Hematopoietic multipotent progenitor cell (in vitro differentiated cells): ENCODE measurements at places on chromosomes 4 and X.

DNA sequence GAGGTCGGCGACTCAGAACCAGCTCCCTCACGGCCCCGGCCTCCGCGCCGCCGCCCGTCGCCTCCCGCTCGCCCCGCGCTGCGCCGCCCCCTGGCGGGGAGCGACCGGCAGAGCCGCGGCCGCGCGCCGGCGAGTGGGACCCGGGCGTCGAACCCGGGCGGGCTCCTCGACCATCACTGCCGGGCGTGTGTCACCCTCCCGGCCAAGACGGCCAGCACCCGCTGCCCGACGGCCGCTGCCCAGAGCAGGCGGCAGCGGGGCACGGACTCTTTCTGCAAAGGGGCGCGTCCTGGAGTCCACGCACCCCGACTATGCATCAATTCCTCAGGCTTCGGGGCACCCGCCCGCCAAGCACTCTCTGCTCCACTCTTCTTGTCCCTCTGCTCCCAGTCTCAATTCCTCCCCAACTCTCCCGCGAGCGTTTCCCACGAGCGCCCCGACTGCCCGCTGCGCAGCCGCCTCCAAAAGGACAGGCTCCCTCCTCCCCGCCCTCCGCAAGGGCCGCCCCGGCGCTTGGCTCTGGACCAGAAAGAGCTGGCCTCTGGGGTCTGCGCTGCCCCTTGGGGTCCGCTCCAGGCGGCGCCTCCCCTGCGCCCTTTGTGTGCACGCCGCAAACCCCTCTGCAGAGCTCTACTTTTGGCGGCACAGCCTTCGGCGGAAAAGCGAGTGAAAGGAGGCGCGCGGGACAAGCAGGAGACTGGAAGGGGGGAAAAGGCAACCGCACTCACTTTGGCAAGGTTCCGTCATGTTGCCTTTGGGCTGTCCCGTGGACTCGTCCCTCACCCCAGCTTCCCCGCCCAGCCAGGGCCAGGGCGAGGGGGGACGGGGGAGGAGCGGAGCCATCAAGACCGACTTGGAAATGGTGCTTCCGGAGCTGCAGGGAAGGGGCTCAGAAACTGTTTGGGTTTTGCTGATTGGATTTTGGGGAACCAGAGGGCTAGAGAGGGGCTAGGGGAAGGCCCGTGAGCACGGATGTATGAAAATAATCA, 1.0 kb downstream of the PDE5A start:
- DNase-seq: peak; percentile 35

GRCh38 chr4:177220376-177220775, 89.3 kb upstream of the NEIL3 start:
- DNase-seq: no peak

GRCh38 chrX:39581411-39581810, 516.3 kb downstream of the BCOR start:
- no peak for DNase-seq

DNA sequence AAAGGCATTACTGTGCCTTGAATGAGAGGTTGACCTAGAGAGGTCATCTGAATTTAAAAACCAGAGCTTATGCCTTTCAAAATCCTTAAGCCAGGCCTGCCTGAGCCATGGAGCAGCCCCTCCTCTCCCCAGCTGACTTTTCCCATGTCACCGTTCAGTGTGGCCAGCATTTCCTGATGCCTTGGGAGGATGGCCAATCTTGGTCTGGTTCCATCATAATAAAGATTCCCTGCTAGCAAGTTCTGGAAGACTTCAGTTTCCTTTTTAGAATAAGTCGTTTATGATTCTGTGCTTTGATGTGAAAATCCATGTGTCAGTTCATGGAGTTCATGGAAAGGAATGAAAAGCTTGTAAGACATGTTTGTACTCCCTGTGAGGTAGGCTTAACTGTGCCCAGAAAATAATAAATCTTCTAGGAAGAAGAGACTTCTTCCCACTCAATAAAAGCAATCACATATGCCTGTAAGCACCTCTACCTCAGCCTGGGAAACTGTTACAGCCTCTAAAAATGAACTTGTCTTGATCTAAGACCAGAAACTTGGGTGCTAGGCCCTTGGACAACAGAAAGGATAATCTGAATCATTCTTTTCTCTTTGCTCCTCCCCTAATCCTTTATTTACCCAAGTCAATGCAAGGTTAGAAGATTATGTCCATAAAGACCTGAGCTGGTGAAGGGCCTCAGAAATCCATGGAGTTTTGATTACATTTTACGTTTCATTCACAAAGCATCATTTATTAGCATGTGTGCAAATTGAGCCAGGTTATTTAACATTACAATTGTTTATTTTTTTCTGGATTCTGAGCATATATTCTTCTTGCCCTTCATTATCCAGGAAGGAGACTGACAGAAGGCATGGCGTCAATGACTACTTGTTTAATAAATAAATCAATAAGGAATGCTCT, 84.0 kb upstream of the TBC1D9 start:
- DNase-seq: no peak

DNA sequence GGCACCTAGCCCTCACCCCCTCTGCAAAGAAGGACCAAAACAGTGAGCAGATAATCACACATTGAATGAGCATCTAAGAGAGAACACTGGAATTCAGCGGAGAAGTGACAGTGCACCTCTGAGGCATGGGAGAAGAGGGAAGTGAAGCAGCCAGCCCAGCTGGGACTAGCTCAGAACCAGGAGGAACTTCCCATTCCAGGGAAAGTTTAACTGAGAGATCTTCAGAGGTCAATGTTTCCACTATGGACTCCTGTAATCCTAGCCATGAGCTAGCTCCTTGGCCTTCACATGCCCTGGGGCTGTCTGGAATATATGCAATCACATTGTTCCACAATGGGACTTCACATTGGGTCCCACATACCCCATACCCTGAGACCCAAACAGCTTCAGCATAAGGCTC, 24.4 kb downstream of the TLR6 start:
- no peak for DNase-seq

- no peak for DNase-seq
Measured at GRCh38 chrX:20320461-20321159, 53.9 kb upstream of the RPS6KA3 start.

GRCh38 chr4:155769090-155769489, 10.3 kb downstream of the GUCY1B1 start:
- DNase-seq: no peak

- DNase-seq: no peak
Measured at GRCh38 chr4:152356428-152357034, 179.4 kb downstream of the FBXW7 start.

DNA sequence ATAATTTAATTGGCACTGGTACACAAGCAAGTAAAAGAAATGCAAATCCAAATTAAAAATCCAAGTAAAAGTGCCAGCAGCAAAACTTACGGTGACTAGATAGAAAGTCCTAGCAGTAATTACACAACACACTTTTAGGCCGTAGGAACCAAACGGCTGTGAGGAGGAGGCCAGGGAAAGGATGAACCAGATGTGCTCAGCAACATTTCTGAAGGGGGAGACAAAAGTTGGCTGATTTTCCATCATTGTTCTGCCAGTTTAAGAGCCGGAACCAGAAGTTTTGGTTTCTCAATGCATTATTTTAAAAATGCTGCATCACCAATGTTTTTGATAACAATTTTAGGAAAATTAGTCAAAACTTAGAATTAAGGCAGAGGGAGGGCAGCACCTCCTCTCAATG, 68.7 kb upstream of the ENPP6 start:
- no peak for DNase-seq

- no peak for DNase-seq
Measured at GRCh38 chr4:140980426-140981200, 152.7 kb downstream of the RNF150 start.

- no peak for DNase-seq
Measured at GRCh38 chr4:163846008-163846407, 351.5 kb downstream of the TMA16 start.

DNA sequence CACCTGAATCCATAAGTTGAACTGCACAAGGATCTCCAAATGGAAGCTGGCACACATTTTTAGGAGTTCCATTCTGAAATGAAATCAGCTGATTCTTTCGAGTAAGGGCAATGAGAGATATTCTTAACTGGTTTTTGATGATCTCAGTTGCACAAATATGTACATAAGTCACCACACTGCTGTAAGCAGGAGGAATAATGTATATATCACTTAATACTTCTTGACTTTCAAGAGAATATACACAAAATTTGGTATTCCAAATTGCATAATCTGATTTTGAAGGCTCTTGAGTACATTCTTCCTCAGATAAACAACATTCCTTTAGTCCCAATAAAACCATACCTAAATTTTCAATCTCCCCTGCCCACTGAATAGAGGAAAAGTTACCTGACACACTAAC, 8.2 kb downstream of the FANCB start:
- DNase-seq: no peak

DNA sequence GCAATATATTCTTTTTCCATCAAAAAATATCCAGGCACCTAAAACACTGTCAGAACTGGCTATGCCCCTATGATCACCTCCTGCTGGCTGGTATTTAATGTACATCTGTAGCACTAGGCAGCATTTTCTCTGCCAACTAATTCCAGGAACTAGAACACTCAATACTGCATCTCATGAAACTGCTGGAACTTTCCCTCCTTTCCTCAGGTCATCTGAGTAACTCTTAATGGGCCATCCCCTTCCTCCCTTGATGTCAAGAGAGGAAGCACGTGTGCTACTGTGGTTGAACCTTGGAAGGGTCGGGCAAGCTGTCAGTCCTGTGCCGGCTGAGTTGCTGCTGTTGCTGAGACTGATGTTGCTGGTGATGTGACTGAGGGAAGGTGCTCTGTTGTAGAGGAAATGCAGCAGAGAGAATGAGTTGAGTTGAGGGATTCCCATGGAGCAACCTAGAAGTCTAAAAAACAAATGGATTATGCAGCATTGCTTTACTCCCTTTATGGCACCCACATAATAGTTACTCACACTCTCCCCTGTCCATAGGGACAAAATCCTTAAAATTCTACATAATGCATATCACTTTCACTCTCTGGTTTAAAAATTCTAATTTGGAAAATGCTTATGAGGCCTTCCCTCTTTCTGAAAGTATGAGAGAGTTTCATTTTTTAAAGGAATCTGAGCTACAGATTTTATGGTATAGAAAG, 39.5 kb downstream of the TMEM165 start:
- DNase-seq: peak; percentile 65

DNA sequence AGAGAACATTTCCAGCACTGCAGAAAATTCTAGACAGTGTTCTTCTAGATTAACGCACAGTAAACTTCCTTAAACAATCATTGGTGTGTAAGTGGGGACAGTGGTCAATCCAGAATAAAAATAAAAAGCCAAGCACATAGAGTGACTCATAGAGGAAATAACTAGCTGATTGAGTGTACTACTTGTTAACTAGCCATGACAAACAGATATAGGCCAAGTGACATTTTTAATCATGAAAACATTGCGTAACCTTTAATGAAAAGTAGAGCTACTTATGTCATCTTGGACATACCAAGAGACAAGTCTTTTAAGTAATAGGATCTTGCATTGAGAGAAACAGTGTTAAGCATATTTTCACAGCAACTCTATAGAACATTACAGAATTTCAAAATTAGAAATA, 233.9 kb upstream of the MAB21L2 start:
- DNase-seq: peak; percentile 31
